CD4-positive, alpha-beta T cell treated with Interleukin-17A for 4 hours (primary cell): ENCODE measurements at places on chromosomes 1 and 21.

GRCh38 chr1:28811766-28812668 is at the start of gene OPRD1:
Gene OPRD1, plus strand, starts transcription at chr1:28812170. Its CDS starts 214 bp downstream, at chr1:28812384.
- no peak for DNase-seq

DNA sequence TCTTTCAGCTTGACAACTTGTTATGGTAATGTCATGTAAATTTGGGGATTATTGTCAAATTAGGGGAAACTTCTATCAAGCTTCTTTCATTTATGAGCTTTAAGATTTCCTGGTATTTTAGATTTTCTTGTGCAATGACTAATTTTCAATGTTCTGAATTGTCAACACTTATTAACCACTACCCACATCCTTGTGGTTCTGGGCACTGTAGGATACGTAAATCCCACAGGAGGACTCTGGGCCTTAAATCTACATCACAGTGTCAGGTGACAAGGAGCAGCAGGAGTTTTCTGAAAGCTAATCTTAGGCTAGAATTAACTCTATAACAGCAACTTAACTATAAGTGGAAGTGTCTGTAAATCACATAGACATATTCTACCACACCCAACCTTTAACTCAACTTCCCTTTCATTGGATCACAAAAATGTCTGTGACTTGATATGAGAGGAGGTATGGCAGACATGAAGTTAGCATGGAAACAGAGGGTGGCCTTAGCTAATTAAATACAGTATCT is 397.7 kb downstream of the HLX start:
- no peak for DNase-seq

DNA sequence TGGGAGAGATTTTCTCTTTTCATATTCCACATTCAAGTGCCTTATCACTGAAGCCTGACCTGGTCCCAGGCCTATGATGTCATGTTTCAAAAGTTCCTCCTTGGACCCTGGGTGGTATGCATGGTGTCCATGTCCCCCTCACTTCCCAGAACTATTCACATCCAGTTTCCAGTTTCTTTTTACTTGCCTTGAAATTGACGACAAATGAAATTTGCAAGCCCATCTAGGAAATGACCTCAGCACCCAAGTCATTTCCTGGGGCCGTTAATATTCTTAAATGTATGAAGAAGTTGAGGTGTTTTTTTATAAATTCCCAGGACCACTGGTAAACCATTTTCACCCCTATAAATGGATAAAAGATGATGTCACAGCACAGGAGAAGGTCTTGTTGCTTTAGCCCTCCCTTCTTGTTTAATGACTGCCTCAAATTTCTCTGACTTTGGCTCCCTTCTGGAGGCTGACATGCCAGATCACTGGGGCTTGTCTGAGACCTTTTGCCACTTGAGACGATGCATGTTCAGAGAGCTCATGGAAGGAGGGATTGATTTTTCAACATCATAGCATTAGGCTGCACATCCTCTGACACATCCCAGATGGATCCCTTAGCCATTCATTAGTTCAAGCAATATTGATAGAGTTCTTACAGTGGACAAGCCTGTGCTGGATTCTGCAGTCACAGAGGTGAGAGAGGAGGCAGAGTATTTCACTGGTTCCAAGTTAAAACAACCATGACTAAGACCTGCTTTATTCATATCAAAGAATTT is 221.3 kb downstream of the PLPP3 start:
- DNase-seq = no peak

DNA sequence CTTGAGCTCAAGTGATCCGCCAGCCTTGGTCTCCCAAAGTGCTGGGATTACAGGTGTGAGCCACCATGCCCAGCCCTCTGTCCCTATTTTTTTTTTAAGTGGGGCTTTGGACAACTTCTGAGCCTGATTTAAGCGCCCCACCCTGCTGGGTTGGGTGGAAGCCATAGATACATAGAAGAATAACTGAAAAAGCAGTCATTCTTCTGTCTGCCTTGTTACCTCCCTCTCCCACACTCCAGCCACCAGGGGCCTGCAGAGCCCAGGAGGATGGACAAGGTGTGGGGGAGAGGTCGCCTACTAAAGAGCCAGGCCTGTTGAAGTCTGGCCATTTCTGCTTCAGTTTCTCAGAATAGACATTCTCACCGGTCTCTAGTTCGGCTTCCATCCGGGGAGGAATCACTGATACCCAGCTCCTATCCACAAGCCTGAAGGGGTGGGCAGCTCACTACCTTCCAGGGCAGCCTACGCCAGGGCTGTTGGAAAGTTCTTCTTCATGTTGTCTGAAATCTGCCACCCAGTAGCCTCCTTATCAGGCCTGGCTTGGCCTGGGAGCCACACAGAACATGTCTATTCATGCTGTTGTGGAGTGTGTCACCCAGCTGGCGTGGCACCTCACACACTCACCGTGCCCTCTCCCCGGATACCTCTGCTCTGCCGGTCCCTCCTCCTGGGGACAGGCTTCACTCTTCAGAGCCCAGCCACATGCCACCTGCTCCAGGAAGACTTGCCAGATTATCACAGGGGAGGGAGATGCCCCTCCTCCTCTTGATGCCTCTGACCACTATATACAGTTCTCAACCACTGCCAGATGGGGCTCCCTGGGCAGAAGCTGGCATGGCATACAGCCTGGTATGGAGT is 27.7 kb downstream of the KNCN start:
- no peak for DNase-seq

DNA sequence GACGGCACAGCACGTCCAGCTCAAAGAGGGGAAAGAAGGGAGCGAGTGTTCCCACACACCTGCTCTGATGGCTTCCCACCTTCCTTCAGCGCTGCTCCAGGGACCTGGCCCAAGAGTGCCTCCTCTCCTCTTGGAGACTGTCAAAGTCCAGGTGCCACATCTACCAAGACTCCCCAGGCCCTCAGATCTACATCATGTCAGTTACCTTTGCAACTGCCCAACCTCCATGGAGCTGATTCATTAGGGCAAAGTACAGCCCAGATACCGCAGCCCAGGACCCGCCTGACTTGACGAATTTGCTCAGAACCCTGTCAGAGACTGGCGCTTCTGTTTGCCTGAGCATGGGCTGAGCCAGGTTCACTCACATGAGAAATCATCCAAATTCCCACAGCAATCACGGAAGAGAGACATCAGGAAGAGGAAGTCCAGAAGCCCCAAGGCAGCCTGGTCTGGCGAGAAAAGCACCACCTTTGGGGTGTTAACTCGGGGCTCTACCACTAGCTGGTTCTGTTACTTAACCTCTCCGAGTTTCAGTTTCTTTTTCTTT is at the start of gene SEC16B:
TSS of gene SEC16B (minus strand) at position 234 of the 547 bp plus-strand sequence. CDS start 2,077 bp downstream, outside the sequence.
- DNase-seq = no peak

- no peak for DNase-seq
Measured at GRCh38 chr1:56806804-56807203, 12.4 kb downstream of the FYB2 start.

- DNase-seq = no peak
Measured at GRCh38 chr1:14848625-14849024, 250.1 kb downstream of the KAZN start.

GRCh38 chr1:232378266-232379062 is 251.5 kb downstream of the SIPA1L2 start:
- DNase-seq = no peak

GRCh38 chr1:108041360-108042142 is 76.6 kb upstream of the VAV3 start:
- DNase-seq = peak; percentile 17

DNA sequence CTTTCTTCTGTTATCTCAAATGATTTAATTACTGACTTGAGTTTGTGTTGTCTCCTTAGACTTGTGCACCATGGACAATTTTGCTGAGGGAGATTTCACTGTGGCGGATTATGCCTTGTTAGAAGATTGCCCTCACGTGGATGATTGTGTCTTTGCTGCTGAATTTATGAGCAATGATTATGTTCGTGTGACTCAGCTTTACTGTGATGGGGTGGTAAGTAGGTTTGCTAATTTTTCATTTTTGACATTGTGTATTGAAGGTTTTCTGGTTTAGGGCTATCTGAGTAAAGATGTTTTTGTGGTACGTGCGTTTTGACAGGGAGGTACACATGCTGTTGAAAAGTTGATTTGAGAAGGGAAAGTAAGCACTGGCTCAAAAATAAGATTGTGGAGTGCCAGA is 14.1 kb downstream of the TTC3 start:
- DNase-seq = peak; percentile 8

- DNase-seq = no peak
Measured at GRCh38 chr1:84686223-84686622, 4.0 kb downstream of the SSX2IP start.

DNA sequence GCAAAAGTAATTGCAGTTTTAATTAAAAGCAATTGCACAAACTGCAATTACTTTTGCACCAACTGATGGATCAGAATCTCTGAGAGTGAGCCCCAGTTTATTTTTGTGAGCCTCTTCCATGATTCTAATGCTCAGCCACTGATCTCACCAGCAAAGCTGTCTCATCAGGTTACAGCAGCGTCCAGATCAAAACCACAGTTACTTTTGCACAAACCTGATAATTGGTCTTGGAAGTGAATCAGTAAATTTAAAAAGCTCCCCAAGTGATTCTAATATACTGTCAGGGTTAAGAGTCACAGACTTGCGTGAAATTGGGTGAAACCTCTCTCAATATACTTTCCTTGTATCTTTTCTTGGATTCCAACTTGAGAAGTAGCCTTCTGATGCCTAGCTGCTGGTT is 13.5 kb upstream of the CR2 start:
- no peak for DNase-seq

GRCh38 chr1:243452092-243452491 is 196.3 kb downstream of the SDCCAG8 start:
- DNase-seq = no peak

GRCh38 chr1:6645018-6645417 is 20.4 kb downstream of the THAP3 start:
- no peak for DNase-seq

GRCh38 chr1:203360547-203361185 is 9.7 kb upstream of the FMOD start:
- DNase-seq = no peak

GRCh38 chr1:212211371-212211770 is 73.8 kb upstream of the PPP2R5A start:
- DNase-seq = no peak

DNA sequence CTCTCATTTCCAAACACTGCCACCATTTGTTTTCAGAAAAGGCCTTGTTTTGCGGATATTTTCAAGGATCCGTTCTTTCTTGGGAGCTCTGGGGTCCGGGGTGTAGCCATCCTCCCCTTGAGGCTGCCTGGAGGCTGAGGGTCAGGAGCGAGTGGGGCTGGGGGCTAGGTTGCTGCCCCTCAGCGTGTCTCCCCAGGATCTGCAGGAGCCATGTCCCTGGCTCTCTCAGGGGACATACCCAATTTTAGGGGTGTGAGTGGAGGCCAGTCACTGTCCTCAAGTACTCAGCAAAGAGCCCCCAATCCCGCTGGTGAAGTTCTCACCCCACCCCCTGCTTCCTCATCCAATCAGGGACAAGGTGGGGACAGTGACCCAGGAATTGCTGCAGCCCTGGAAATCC is 15.0 kb upstream of the PRDM16 start:
- DNase-seq = no peak

DNA sequence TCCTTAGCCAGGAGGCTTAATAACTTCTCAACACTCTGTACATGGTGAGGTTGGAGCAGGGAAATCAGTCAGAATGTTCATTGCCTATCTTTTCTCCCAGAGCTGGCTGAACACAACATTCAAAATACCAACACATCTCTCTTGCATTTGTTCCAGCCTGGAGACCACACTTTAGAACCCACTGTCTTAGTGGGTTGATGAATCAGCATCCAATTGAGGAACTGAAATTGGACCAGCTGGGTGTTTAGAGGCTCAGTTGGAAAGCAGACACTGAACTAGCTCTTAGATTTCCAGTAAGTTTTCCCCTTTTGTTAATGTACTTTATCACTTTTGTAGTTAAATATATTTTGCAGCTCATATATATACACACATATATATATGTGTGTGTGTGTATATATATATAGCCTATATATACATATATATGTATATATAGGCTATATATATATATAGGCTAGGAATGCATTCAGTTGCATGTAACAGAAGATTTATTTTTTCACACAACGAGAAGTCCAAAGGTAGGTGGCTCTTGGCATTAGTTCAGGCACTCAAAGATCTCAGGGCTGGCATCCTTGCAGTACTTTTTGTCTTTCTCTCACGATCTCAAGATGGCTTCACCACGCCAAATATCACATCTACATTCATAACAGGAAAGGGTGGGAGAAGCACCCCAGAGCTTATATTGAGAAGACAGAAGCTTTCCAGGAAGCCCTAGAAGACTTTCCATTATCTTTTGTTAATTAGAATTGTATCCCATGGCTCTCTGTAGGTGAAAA is 35.0 kb upstream of the HUNK start:
- DNase-seq = no peak

GRCh38 chr1:115676498-115677181 is 34.9 kb downstream of the VANGL1 start:
- DNase-seq = no peak

GRCh38 chr1:1627829-1628753 is 3.9 kb upstream of the MMP23B start:
- no peak for DNase-seq

- DNase-seq = peak; percentile 70
Measured at GRCh38 chr1:20322825-20323612, 32.3 kb downstream of the VWA5B1 start.

- DNase-seq = no peak
Measured at GRCh38 chr1:232684371-232685105, 54.6 kb upstream of the SIPA1L2 start.

- no peak for DNase-seq
Measured at GRCh38 chr1:46528297-46528955, 23.0 kb downstream of the KNCN start.

DNA sequence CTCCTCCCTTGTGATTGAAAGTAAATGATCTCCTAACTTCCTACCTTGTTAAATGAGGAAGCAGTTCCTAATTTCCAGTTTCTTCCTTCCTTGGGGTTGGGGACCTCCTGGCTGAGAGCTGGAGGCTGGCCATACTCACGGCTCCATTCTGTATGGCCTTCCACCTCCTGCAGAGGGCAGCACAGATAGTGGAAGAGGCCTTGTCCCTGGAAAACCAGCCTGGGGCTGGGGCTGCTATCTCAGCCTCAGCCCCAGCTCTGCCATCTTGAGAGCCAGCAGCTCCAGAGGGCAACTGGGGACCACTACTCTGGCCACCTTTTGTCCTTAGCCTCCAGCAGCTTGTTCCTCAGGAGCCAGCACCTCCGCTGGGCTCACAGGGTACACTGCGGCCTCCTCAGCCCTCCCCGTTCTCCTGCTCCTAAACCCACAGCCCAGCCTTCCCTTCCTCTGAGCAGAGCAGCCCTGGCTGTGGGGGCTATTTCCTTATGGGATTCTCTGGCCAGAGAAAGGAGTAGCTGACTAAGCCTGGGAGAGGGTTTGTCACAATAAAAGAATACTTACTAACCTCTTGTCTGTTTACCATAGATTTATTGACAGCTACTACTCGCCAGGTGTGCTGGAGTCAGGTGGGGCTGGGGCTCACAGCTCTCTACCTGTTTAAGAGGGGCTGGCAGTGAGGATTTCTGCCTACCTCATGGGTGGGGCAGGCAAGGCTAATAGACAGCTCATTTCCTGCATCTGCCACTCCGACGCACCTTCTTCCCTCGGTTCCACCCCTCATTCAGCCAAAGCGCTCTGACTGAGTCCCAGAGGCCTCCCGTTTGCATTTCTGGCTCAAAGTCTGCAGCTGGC is 6.3 kb downstream of the TMEM234 start:
- DNase-seq = peak; percentile 74

GRCh38 chr1:15937706-15938168 is 38.2 kb downstream of the ZBTB17 start:
- DNase-seq = no peak
